ENCODE measurements at places on chromosomes 7 and 10. TPM values are rescaled to one million over a fixed set of nuclear protein-coding genes. Genes with fewer than 3 reads are reported as not detected.

NUTM2B gene
- 1.3 TPM for total RNA-seq

GIMAP8 gene
- total RNA-seq, result not detected

SPDYE5 gene
- total RNA-seq, result not detected

ADRB1 gene
- total RNA-seq, result 0.48 TPM

GIMAP4 gene
- total RNA-seq, result not detected

ZFAND2A gene
- total RNA-seq, result 65.1 TPM

CYP17A1 gene
- not detected for total RNA-seq

C1GALT1 gene
- 44.7 TPM for total RNA-seq

MCM10 gene
- total RNA-seq, result 24.5 TPM

TACC2 gene
- total RNA-seq, result 19.6 TPM

DNAJC12 gene
- 0.33 TPM for total RNA-seq

STRIP2 gene
- 6.4 TPM for total RNA-seq

NPFFR1 gene
- total RNA-seq, result 0.05 TPM

ZCWPW1 gene
- total RNA-seq, result 7.4 TPM

LOXL4 gene
- 2.5 TPM for total RNA-seq

SYT15 gene
- 1.9 TPM for total RNA-seq

HTR7 gene
- total RNA-seq, result 0.52 TPM

GPER1 gene
- 0.37 TPM for total RNA-seq

MALRD1 gene
- total RNA-seq, result not detected

NDUFB2 gene
- total RNA-seq, result 199 TPM

NUDCD3 gene
- 149 TPM for total RNA-seq

All from PC-9 (cell line).